Esophagus squamous epithelium (tissue), 5 donors: ENCODE measurements at places on chromosomes 7 and 10.

DNA sequence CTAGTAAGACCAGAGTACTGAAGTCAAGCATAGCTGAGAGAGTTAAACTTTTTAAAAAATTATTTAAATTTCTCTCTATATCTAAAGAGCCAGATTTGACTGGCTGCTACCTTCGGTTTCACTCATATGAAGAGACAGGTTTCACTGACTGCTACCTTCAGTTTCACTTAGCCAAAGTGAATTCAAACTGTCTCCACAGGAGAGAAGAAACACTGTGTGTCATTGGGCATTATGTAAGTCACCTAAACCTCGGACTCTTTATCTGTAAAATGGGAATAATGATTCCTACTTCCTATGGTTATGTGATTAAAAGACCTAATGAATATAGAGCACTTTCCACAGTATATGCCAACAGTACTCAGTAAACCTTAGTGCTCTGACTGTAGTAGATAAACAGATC, 41.6 kb upstream of the MET start:
- DNase-seq = no peak

DNA sequence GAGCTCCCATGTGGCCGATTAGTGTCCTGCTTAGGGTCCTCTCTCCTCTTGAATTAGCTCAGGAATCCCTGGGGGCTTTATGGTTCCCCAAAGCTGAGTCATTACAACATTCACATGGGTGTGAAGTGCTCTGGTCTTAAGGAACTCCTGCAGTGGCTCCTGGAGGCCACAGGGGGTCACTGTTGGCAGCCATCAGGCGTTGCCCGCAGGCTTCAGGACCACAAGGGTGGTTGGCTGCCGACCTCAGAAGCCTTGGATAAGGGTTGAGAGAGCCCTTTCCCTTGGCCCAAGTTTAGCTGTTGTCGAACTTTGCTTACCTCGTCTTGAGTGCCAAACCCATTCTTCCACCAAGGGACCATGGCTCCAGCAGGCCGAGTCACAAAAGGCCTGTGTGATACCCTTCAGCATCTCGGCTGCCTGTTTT, 61.7 kb downstream of the SH2D4B start:
- DNase-seq = no peak

- no peak for DNase-seq
These were observed 97.6 kb downstream of the LMBR1 start for GRCh38 chr7:156795415-156795814.

DNA sequence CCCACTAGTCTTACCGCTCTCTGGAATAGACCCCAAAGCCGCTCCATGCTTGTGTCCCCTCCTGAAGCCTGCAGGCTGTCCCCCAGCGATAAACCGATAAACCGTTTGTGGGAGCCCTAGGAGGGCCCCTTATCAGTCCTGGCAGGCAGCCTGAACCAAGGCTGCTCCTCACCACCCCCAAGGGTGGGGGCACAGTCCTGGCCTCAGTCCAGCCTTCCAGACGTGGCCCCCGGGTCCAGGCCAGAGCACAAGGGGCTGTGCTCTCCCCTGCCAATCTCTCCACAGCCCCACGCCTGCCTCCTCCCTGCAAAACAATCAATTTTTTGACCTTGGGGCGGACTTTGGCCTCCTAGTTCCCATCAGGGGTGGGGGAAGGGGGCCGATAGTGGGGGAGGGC, at the start of gene TFR2:
Gene TFR2, minus strand, starts transcription at position 90 of the 397 bp plus-strand sequence. Its CDS starts 43 bp downstream, at position 47.
- no peak for DNase-seq

GRCh38 chr10:123249894-123250293, 95.7 kb downstream of the BUB3 start:
- no peak for DNase-seq

- no peak for DNase-seq
These were observed 22.8 kb upstream of the MSMB start for GRCh38 chr10:46068905-46069304.

DNA sequence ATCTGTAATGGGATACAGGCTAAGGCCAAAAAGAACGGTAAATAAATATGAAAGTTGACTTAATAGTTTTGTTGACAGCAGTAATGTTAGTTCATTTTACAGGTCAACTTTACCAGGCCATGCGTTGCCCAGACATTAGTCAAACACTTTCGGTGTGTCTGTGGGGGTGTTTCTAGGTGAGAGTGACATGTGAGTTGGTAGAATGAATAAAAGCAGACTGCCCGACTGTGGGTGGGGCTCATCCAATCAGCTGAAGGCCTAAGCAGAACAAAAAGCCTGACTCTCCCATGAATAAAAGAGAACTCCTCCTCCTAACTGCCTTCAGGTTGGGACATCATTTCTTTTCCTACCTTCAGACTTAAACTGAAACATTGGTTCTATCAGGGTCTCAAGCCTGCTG, 132.3 kb downstream of the MTPAP start:
- no peak for DNase-seq

DNA sequence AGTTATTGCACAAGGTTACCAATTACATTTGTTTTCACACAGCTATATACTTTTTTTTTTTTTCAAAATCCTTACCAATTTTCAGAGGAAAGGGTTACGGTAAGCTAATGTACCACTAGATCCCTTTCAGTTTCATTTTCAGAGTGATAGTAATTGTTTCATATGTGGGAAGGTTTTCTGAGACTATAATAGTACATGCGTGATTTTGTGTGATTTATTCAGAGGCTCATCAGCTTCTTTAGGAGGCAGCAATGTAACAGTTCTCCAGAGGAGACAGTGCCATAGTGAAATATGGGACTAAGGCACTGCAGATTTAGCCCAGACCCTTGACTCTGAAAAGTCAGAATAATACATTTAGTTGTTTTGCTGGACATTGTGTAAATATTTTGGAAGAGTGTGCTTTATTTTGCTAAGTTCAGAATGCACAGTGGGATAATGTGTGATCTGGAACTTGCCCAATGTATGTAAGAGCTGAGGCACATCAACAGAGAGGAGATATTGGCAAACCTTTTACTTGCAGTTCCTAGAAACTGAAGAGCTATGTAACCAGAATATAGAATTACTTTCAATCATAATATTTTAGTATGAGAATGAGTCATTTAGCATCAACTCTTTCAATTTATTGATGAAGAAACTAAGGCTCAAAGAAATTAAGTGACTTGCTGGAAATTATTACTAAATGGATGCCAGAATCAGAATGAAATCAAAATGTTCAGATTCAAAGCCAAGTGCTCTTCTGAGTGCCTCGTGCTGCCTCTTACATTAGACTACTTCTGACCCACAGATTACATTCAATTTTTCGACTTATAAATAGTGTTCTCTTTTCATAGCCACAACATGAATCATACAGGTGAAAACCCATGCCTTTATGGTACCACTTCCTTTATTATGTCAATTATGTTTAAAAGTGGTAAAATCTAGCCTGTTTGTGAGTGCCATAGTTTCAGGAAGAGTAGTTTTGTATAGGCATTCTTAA, 207.7 kb upstream of the TEX47 start:
- DNase-seq = no peak

DNA sequence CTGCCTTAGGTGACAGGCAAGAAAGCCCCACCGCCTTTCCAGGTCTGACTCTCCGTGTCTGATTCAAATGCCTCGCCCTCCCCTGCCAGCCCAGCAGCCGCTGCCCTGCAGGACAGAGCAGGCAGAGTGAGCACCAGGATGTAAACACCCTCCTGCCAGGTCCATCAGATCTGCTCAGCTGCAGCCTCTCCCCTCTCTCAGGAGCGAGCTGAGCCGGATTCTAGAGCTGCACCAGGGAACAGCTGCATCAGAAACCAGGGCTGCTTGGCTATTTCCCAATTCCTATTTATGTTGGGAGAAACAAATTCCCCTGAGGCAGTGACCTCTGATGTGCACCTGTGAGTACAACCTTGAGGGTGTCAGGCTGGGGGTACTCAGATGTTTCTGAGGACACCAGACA, 121.5 kb upstream of the ZMIZ1 start:
- DNase-seq = no peak

DNA sequence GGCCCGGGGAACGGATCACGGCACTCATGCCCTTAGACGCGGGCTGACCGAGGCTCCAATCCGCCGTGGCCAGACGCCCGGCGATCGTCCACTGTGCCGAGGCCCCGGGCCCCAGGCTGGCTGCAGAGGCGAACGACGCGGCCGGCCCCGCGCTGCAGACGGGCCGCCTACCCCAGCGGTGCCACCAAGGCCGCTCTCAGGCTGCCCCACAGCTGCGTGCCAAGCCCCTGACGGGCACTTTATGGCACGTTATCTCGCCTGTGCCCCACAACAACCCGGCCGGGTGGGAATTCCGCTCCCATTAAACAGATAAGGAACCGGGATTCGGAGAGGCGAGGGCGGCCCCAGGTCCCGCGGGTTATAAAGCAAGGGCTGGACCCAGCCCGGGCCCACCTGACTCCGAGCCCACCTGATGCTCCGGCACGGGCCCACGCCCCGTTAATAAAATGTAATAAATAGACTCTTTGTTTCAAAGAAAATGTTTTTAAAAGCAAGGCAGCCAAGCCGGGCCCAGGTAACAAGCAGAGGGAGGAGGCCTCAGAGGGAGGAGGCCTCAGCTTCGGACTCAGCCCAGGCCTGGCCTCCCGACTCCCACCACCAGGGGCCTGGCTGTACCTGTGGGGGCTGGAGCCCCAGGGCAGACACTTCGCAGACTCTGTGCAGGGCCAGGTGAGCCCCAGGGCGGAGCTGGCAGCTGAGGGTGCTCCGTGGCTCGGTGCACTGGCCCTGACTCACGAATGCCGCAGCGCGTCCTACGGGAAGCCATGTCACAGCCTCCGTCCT, 79.7 kb downstream of the FOXL3 start:
- no peak for DNase-seq

- DNase-seq = no peak
These were observed 100.6 kb upstream of the CREB5 start for GRCh38 chr7:28311670-28312069.

DNA sequence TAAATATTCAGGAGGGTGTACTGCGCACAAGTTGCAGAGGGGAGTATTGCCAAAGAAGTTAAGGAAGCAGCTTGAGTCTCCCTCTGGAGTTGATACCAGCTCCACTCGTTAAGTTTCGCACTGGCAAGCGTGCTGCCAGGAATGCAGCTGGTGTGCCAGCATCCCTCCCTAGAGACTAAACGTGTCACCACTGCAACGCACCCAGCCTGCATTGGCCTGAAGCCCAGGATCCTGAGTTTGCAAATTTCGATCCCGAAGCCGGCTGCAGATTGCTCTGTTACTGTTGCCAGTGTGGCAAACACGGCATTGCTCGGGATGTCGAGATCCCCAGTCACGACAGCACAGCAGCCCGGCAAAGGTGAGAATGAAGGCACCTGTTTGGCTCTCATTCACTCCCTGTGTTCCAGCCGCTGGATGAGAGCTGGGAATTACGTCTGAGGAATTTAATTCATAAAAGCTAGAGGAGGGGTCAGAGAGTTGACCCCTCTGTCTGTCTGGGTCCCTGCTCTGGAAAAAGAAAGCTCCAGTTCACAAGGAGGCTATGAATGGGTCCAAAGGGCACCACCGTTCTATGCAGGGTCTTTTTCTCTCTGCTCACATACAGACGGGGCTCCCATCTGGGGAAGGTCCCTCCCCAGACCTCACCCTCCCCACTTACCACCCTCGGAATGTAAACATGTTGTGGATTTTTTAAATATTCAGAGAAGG, 61.0 kb downstream of the NRP1 start:
- DNase-seq = no peak
